GF-D8 (cell line): ENCODE measurements at places on chromosomes 11 and 22.

GRCh38 chr22:46961591-46962295 lies 199.3 kb downstream of the TBC1D22A start:
- no peak for DNase-seq

GRCh38 chr22:46604306-46604690 lies 15.9 kb upstream of the GRAMD4 start:
- peak; percentile 98 for DNase-seq

GRCh38 chr11:20670932-20671403 lies 1.6 kb downstream of the NELL1 start:
- no peak for DNase-seq

DNA sequence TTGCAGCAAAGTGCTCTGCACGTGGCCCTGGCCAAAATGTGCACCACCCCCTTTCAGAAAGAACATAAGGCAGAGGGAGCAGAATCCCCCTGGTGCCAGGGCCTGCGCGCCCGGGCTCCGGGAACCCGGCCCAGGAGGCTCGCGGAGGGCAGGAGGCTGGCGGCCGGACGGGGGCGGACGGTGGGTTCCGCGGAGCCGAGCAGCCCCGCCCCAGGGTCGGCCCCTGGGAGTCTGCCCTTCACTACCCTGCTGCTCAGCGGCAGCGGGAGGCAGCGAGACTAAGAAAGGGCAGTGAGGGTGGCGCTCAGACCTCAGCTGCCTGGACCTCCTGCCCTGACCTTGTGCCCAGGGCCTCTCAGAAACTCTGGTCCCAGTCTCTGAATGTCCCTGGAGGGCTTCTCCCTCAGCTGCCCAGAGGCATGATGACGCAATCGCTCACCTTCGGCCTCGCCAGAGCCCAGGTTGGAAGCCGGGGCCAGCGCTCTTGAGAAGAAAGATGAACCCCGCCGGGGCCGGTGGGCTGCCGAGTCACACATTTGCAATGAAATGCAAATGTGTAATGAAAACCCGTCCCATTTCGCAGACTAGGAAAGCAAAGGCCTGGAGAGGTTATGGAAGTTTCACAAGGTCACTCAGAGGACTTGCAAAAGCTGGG lies 1.1 kb upstream of the CLMP start:
- DNase-seq: no peak

GRCh38 chr11:120284272-120284671 lies 40.8 kb upstream of the TLCD5 start:
- no peak for DNase-seq

DNA sequence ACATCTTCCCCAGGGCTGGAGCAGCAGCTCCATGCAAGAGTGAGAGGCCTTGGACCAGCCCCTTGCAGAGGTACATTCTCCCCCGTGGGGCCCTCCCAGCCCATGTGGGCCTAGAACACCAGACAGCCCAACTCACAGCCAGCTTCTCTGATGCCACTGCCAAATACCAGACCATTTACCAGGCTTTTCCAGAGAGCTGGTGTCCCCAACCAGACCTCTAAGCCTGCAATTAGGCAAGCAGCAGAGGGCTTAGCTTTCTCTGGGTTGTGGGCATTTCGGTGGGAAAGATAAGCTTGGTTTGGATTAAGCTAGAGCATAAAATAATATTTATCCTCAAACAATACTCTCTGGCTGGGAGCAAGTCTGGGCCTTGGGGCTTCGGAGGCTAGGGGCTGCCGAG lies 75.6 kb downstream of the TP53I11 start:
- no peak for DNase-seq
